ENCODE measurements at places on chromosomes 12 and 14.

- H3K4me1 ChIP-seq: no peaks in the 10 kb centered on the region
- peaks cover 2% of the 10 kb centered on the region for H3K27me3 ChIP-seq
- H3K4me3 ChIP-seq: no peak overlapping the region
These were observed 40.0 kb downstream of the MYBPC1 start for GRCh38 chr12:101634724-101635123.

- no peak overlapping the region for H3K27ac ChIP-seq
- no peaks in the 10 kb centered on the region for H3K36me3 ChIP-seq
- peaks cover 17% of the 10 kb centered on the region for H3K4me1 ChIP-seq
- H3K27me3 ChIP-seq: no peaks in the 10 kb centered on the region
These were observed 282 bp upstream of the IGFBP6 start for GRCh38 chr12:53097207-53097563.

- no peaks in the 10 kb centered on the region for H3K27me3 ChIP-seq
- no peak for DNase-seq
- no peaks in the 10 kb centered on the region for H3K36me3 ChIP-seq
- no peak overlapping the region for H3K4me3 ChIP-seq
- no peak overlapping the region for H3K27ac ChIP-seq
These were observed 44.7 kb downstream of the ATF7IP start for GRCh38 chr12:14410177-14410576.

GRCh38 chr14:35254736-35255135 is 37.4 kb upstream of the PSMA6 start:
- no peak overlapping the region for H3K4me3 ChIP-seq
- no peaks in the 10 kb centered on the region for H3K4me1 ChIP-seq
- no peak for DNase-seq
- H3K27ac ChIP-seq: no peak overlapping the region
- no peaks in the 10 kb centered on the region for H3K27me3 ChIP-seq

DNA sequence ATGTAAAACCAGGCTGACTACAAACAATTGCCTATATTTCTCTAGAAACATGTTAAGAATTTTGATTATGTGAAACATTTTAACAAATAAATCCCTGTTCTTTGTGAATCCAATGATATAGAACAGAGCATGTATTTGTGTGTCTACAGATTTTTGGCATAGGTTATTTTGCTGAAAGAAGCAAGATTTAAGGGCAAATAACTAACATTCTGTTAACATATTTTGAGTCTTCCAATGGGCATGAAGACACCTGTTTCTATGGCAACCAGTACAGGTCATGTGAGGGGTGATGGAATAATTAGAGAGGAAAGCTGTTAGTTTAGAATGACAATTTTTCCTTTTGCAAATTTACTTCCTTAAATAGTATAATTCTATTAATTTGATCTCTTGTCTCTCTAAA is 8.8 kb downstream of the ART4 start:
- no peak for DNase-seq
- H3K36me3 ChIP-seq: no peaks in the 10 kb centered on the region
- H3K27me3 ChIP-seq: no peaks in the 10 kb centered on the region
- no peak overlapping the region for H3K27ac ChIP-seq
- H3K4me3 ChIP-seq: no peak overlapping the region
- no peaks in the 10 kb centered on the region for H3K4me1 ChIP-seq

DNA sequence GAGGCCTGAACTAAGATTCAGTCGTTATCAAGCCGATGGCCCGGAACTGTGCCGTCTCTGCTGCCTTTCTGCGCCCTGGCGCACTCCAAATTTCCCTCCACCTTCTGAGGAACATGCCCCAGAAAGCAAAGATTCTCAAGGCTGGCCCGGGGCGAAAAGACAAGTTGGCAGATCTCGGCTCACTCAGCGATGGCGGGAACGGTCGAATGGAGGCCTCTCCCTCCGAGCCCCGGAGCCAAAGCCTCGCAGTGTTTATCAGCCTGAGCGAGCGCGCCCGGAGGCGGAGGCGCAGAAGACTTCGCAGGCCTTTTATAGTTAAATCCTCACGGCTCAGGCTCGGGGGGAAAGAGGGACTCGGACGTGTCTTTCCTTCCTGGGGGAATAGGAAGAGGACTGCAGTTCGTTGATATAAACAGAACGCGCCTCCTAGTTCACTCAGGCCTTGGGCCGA is 5.6 kb downstream of the TBX5 start:
- H3K27me3 ChIP-seq: peaks cover 3% of the 10 kb centered on the region
- no peaks in the 10 kb centered on the region for H3K36me3 ChIP-seq
- DNase-seq: no peak
- no peak overlapping the region for H3K27ac ChIP-seq
- no peak overlapping the region for H3K4me3 ChIP-seq

GRCh38 chr12:12807970-12808702 is 5.0 kb upstream of the DDX47 start:
- peak overlapping the region; percentile 83 for H3K27ac ChIP-seq
- no peak overlapping the region for H3K4me3 ChIP-seq
- no peaks in the 10 kb centered on the region for H3K27me3 ChIP-seq
- H3K36me3 ChIP-seq: no peaks in the 10 kb centered on the region

Measured in Panc1 (cell line).